HT-29 (cell line): ENCODE measurements at places on chromosomes 7 and 10. TPM values are rescaled to one million over a fixed set of nuclear protein-coding genes. Genes with fewer than 3 reads are reported as not detected.

- no peak for DNase-seq
Measured at GRCh38 chr7:45065031-45065995, 23.5 kb downstream of the NACAD start.

GRCh38 chr7:114530057-114530611, 115.5 kb downstream of the FOXP2 start:
- DNase-seq, result peak; percentile 55

GRCh38 chr7:22443370-22444180, 56.4 kb downstream of the STEAP1B start:
- DNase-seq, result peak; percentile 71

- DNase-seq, result no peak
Measured at GRCh38 chr7:73340514-73340913, 12.6 kb downstream of the FKBP6 start.

DNA sequence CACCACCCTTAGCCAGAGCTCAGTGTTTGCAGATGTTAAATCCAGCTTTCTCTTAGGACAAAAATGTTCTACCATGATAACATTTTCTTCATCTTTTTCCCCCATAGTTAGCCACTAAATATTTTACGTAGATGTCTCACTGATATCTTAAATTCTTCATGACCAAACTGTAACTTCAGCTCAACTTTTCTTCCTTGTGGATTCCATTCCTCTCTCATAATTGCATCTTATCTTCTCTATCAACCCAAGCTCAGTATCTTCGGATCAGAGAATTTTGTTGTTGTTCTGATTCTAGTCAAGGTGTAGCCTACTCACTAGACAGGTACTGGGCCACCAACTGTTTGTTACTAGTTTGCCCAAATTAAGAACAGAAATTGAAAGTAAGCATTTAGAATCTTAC, 60.2 kb downstream of the SHOC2 start:
- no peak for DNase-seq

DNA sequence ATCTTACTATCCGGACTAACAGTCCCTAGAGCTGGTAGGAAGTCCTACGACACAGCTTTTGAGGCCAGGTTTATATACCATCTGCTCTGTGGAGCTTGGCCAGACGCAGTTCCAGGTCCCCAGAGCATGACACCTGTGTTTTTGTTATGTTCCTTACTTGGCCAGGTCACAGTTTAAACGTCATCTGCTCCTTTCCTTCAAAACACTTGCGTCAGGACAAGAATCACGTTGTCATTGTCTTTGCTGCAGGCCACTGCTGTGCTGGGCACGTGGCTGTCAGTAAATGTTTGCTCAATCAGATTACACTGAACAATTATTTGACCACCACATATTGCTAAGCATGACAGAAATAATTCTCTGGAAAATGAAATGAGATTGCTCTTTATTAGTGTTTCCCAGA, 23.9 kb downstream of the SLC18A2 start:
- no peak for DNase-seq

GRCh38 chr7:80654887-80655340, 16.5 kb downstream of the CD36 start:
- DNase-seq, result no peak

Gene FBXL13
- 0.16 and 0.48 TPM in 2 replicates for total RNA-seq

Gene PRSS37
- total RNA-seq, result not detected in 2 replicates

Gene BLNK
- total RNA-seq, result 0.08 and 0.16 TPM in 2 replicates

Gene CABCOCO1
- total RNA-seq, result not detected in 2 replicates
